Smooth muscle cell of the pulmonary artery (primary cell): ENCODE measurements at places on chromosomes 11 and 22. TPM values are rescaled to one million over a fixed set of nuclear protein-coding genes. Genes with fewer than 3 reads are reported as not detected.

Gene SLC35E4
- total RNA-seq: 16.5 and 20.5 TPM in 2 replicates

Gene MS4A4E
- not detected in 2 replicates for total RNA-seq

Gene SIK2
- total RNA-seq: 13.1 and 16.0 TPM in 2 replicates

Gene FIBIN
- total RNA-seq: 15.4 and 28.8 TPM in 2 replicates

Gene FLRT1
- 0.03 and 0.07 TPM in 2 replicates for total RNA-seq

Gene OR4A16
- not detected in 2 replicates for total RNA-seq

Gene VWCE
- total RNA-seq: 1.4 and 1.9 TPM in 2 replicates

Gene JAM3
- 95.7 and 117 TPM in 2 replicates for total RNA-seq

Gene GLYAT
- not detected in 2 replicates for total RNA-seq

Gene STIP1
- 111 and 134 TPM in 2 replicates for total RNA-seq

Gene APOBEC3C
- total RNA-seq: 13.1 and 15.0 TPM in 2 replicates

Gene ZC3H7B
- 70.1 and 79.1 TPM in 2 replicates for total RNA-seq

Gene RGL4
- total RNA-seq: not detected in 2 replicates

Gene MFNG
- total RNA-seq: 0.07 and 0.30 TPM in 2 replicates

Gene WNT7B
- not detected in 2 replicates for total RNA-seq

Gene PLAAT5
- total RNA-seq: 0.23 TPM in 1 of 2 replicates, not detected in the other

Gene SLC7A4
- 0.30 and 1.1 TPM in 2 replicates for total RNA-seq

Gene SMTNL1
- total RNA-seq: not detected in 2 replicates

Gene OVOL1
- not detected in 2 replicates for total RNA-seq

Gene DTX4
- total RNA-seq: 0.79 and 3.8 TPM in 2 replicates

Gene DKK3
- 561 and 670 TPM in 2 replicates for total RNA-seq

Gene FOLH1
- total RNA-seq: 0.65 TPM in 1 of 2 replicates, not detected in the other

Gene AASDHPPT
- total RNA-seq: 39.7 and 40.5 TPM in 2 replicates
